ENCODE measurements at places on chromosomes 12 and 14.

DNA sequence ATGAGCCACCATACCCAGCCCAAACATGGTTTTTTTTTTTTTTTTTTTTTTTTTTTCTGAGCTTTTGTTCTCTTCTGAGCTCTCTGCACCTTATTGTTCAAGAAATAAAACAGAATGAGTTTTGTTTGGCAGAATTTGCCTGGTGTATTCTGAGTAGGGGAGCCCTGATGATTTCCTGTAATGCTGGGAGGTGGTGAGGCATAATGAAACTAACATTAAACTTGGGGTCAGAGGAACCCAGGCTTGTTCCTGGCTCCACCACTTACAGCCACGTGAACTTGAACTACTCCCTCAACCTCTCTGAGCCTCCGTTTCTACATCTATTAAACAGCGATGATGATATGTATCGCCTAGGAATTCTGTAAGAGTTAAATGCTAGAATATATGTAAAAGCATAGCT, 276.3 kb upstream of the CRY1 start:
- no peak for DNase-seq

- DNase-seq: no peak
Observed at GRCh38 chr12:130214686-130215395, 52.6 kb downstream of the FZD10 start.

DNA sequence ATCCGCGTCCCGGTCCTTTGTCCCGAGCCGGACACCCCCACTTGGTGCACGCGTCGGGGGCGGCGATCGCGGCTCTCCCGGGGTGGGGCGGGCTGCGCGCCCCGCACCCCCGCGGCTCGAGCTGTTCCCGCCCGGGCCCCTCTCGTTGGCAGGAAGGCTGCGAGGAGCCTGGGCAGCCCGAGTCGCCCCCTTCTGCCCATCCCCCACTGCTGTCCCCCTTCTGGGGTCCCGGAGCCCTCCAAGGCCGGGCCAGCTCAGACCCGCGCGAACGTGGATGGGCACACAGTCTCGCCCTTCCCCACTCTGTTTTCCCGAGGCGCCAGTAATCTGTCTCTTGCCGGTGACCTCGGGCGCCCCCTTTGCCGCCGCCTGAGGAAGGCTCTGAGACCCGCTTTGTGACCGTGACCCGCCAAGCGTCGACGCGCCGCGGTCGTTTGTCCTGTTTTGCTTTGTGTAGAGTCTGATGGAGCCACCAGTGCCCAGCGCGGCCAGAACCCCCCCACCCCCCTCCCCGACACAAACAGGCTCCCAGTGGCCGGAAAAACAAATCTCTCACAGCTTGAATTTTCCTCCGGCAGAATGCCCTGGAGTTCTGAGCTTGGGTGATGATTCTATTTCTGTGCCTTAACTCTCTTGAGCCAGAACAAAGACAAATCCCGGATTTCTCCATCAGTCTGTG, 610 bp downstream of the C14orf132 start:
- peak; percentile 65 for DNase-seq

- DNase-seq: no peak
Observed at GRCh38 chr12:62750941-62751809, 183.8 kb downstream of the PPM1H start.

- no peak for DNase-seq
Observed at GRCh38 chr12:25960143-25960542, 1.7 kb downstream of the RASSF8 start.

DNA sequence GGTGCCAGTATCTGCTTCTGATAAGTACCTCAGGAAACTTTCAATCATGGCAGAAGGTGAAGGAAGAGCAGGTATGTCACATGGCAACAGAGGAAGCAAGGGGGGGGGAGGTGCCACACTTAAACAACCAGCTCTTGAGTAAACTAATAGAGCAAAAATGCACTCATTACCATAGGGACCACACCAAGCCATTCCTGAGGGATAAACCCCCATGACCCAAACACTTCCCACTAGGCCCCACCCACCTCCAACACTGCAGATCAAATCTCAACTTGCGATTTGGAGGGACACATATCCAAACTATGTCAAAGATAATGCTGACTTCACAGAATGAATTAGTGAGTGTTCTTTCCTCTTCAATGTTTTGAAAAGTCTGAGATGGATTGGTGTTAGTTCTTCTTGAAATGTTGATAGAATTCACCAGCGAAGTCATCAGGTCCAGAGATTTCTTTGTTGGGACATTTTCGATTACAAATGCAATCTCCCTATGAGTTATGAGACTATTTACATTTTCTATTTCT, 16.6 kb downstream of the TFCP2 start:
- DNase-seq: no peak

GRCh38 chr12:109518820-109519665, 41.6 kb downstream of the UBE3B start:
- DNase-seq: peak; percentile 78

DNA sequence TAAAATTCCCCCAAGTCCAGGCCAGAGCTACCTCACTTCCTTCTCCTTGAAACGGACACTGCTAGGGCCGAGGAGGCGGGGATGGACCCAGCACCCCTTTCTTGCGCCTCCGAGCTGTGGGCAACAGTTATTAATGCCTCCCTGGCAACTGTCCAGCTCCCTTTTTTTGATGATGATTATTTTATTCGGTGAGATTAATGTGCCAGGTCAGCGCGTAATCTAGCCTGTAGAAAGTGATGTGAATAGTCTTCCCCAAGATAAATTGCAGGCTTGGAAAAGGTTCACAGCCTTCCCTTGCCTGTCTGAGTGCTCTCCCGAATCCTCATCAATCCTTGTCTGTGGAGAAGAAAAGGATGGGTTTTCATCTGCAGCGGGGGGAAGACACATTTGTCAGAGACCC, 54.3 kb downstream of the RNFT2 start:
- DNase-seq: no peak

- DNase-seq: no peak
Observed at GRCh38 chr14:90784621-90785270, 31.5 kb downstream of the TTC7B start.

DNA sequence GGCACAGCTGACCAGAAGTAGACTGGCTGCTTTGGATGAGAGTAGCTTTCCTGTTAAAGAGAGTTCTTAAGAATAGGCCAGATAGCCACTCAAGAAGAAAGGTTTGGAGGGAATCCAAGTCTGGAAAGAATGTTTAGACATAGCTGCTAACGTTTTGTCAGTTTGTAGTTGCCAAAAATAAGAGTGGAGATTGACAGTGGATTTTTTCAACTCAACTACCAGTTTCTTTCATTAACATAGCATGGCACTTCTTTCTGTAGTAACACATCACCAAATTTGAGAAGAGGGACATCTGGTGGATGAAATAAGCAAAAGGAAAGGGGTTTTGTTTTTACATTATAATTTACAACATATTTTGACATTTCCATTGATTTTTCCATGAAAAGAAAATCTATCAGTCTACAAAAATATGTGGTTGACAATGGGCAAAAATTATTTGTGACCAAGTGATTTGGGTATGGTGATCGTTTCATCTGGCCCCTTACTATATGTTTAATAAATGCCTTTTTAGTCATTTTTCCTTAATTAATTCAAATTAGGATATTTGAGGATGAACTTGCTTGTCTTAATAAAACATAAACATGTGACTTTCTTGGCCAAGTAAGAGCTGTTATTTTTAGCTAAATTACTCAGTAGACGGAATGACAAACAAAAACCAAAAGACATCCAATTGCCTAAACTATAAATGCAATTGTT, 71.1 kb downstream of the PTPRR start:
- no peak for DNase-seq

DNA sequence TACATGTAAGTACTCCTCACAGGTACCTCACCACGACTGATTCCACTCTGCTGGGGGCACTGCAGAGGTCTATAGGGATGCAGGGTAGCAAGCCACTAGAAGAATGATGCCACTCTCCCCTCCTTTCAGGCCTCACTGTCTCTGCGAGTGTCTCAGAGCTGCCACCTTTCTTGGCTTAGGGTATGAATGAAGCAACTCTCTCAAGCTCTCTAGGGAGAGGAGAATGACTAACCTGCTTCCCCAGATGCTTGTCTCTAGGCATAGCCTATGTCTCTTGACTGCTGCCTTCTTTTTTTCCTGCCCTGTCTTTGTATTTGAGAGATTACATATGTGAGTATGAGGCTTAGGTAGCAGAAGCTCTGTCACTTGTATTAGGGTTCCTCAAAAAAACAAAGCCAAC, 566.5 kb upstream of the ATP2B1 start:
- no peak for DNase-seq

DNA sequence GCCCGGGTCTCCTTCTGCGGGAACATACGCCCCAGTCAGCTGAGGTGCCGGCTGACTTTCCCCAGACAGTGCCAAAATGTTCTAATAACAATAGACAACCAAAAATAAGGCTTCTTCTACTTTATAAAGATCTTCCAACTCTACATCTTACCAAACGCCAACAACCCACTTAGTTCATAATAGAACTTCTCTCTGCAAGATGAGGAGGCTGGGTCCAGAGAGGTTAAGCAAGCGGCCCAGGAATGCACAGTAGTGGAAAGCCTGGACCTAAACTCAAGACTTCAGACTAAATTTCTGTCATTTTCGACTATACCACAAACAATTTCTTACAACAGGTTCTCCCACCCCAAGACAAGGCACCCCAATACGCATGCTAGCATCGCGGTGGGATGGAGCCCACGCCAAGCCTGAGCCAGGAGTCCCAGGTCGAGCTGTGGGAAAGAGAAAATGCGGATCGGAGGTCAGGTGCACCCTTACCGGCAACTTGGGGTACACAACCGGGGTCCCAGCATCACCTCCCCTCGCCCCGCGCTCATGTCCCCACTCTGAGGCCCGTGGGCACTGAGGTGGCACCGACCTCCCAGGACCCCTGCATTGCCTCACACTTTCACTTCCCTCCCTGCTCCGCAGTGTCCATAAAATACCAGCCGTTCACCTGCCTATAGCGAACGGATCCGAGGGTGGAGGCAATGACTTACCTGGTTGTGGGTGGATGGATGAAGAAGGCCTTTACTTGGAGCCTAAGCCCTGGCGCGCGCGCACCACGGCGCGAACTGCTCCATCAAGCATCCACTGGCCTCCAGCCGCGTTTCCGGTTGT, 42.1 kb upstream of the TBX5 start:
- DNase-seq: no peak

DNA sequence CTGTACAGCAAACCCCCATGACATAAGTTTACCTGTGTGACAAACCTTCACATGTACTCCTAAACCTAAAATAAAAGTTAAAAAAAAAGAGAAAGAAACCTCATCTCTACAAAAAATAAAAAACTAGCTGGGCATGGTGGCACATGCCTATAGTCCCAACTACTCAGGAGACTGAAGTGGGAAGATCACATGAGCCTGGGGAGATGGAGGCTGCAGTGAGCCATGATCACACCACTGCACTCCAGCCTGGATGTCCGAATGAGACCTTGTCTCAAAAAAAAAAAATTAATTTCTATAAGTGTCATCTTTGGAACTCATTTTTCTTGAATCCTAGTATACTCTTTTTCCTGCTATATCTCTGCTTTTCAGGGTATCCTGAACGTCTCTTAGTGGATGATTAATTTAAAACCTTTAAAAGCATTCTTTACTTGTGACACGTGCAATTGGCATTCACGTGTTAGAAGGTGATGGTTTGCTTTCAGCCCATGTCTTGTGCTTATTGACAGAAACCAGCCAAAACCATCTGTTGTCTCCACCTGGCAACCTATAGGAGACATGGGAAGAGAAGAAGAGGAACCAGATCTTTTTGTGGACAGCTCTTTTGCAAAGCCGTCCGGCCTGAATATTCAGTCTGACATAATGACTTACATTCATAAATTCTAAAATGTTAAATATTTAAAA, 30.6 kb upstream of the PPFIBP1 start:
- DNase-seq: no peak

DNA sequence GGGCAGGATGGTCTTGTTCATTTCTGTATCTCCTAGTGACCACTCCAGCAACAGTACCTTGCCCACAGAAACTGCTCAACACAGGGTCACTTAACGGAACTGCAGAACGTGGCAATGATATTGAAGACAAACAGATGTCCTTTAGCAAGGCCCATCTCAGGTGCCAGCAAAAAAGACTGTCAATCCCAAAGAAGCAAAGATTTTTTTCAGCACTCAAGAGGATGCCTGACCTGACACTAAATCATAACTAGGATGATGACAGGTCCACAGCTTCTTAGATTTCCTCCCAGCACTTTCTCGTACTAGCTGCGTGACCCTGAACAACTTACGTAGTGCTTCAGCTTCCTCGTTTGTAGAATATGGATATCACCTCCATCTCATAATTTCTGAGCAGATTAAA, 39.4 kb downstream of the ATP2B1 start:
- no peak for DNase-seq

DNA sequence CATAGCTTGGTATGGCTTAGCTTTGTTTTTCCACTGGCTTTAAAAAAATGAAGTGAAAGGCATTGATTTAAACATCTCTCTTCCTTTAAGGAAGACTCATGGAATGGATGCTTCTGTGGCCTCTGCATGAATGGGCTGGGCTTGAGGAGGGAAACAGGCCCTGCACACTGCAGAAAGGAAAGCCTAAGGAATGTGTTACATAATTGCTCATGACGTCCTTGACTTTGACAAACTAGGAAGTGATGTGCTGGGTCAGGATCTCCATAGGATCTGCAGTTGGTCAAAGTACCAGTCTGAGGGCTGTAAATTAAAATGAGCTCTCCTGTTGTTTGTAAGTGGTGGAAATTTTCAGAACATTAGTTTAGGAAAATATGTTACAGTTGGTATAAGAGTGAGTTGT, 12.7 kb downstream of the SAMD4A start:
- DNase-seq: no peak

DNA sequence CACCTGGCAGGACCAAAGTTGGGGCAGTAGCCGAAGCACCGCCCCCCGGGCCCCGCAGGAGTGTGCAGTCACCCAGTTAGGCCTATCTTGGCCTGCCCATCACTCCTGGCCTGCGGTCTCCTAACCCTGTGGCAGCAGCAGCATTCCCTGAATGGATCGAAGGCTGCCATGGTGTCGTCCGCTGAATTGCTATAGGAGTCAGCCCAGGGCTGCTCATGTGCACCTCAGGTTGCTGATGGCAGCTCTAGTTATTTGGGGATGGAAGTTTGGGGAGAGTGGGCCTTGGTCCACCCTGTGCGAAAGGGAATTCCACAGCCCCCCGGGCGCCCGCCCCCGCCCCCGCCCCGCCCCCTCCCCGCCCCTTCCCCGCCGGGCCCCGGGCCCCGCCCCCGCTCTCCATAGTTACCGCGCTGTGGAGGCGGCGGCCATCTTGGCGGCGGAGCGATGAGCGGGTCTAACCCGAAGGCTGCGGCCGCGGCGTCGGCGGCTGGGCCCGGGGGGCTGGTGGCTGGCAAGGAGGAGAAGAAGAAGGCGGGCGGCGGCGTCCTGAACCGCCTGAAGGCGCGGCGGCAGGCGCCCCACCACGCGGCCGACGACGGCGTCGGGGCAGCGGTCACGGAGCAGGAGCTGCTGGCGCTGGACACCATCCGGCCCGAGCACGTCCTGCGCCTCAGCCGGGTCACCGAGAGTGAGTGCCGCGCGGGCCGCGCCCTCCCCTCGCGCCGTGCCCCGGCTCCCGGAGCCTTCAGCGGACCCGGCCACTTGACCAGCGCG, at the start of gene UNC119B:
TSS of gene UNC119B (plus strand) at position 428 of the 774 bp plus-strand sequence. CDS start at position 445, 17 bp downstream.
- peak; percentile 87 for DNase-seq

DNA sequence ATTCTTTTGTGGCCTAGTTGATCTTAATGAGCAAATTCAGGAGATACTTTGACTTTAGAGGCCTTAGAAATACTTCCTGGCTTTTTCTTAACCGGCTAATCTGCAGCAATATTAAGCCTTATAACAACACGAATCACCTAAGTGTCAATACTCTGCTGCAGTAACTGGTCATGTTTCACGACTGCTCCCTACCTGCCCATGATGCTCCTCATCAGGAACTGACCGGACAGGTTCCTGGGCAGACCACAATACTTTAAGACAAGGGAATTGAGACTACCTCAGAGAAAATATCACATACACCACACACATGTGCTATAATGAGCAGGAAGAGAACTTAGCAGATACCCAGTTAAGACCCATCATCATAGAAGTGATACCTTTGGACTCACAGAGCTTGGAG, 211.9 kb upstream of the BMP4 start:
- DNase-seq: no peak
